HFFc6 (cell line): ENCODE measurements at places on chromosomes 16 and 17.
A peak's percentile ranks its signal among the peaks of the same experiment; 100 is the strongest.

DNA sequence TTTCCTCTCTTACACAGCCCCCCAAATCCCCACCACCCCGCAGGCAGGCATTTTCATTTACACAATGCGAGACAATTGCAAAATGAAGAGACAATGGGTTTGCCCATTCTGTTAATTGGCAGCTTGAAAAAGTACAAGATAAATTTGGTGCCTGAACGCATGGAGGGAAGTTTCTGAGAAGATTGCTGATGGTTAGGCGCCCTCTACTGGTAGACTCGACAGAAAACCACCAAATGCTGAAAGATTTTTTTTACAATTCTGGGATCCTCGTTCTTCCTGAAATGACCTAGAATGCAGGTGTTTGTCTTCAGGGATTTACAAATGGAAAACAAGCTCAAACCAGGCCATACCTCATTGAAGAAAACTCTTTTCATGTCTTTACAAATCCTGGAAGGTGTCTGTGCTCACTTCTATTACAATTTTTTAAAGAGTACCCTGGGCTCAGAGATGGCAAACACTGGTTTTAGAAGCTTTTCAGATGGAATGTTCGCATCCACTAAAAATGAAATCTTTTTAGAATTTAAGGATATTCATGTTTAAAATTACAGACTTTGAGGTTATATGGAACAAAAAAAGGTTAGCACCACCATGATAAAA is 338.5 kb downstream of the PMP22 start:
- peaks cover 7% of the 10 kb centered on the region; the same call in 1 of the 2 replicates for H3K36me3 ChIP-seq
- H3K27me3 ChIP-seq = peaks cover 5% of the 10 kb centered on the region; the same call in 1 of the 2 replicates
- H3K4me1 ChIP-seq = peaks cover 12% of the 10 kb centered on the region
- H3K27ac ChIP-seq = no peak overlapping the region
- peak; percentile 59 for DNase-seq

DNA sequence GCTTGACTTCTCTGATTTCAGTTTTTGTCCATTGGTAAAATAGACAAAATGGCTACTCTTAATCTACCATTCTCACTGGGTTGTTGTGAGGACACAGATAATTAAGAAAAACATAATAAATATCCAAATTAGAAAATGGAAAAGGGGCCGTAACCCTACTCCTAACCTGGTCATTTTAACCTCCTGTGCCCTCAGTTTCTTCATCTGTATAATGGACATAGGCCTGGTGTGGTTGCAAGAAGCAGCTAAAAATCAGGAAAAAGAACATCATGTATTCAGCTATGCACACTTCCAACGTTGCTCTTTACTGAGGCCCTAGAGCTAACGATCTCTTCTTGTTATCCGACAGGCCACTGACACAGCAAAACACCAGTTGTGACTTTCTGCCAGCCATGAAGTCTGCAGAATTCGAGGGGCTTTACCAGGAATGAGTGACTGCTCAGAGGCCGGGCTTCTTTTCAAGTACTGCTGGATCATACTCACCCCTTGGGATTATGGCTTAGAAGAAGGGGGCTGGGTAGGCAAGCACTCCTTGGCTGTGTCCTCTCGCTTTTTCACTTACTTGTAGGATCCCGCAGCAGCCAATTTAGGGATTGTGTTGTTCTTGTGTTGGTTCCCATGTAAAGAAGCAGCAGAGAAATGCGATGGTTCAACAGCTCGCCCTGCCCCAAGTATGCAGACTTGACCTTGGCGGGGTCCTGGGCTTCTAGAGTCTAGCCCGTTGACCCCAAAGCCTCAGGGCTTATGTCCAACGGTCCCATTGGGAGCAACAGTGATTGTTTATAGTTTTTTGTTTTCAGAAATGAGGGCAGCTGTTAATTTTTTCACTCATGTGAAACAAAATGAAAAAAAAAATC is 20.9 kb downstream of the LDAF1 start:
- H3K4me1 ChIP-seq = peaks cover 4% of the 10 kb centered on the region; the same call in 1 of the 2 replicates
- no peak overlapping the region for H3K27ac ChIP-seq
- H3K4me3 ChIP-seq = no peak overlapping the region
- DNase-seq = no peak

- no peak overlapping the region for H3K27ac ChIP-seq
- H3K4me3 ChIP-seq = no peak overlapping the region
- H3K36me3 ChIP-seq = peaks cover 6% of the 10 kb centered on the region
- H3K4me1 ChIP-seq = peaks cover 13% of the 10 kb centered on the region
- H3K27me3 ChIP-seq = no peaks in the 10 kb centered on the region; the same call in 1 of the 2 replicates
Observed at GRCh38 chr16:75329943-75330342, 78.5 kb upstream of the BCAR1 start.

DNA sequence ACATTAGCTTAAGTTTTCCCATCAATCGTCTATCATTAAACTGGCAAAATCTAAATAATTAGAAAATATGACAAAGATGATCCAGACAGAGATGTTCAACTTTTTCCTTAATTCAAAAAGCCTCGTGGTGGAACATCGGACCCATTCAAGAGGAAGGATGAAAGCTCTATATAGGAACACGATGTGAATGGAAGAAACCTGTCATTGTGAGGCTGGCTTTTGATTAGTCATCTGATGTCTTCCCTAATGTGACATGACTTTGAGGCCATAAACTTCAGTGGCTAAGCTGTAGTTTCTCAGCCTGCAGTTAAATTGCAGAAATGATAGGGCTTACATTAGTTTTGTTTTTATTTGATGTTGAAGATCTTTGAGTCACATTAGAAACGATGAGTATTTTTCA is 1.0 kb downstream of the AMZ2 start:
- peaks cover 10% of the 10 kb centered on the region; the same call in 1 of the 2 replicates for H3K36me3 ChIP-seq
- H3K4me1 ChIP-seq = peaks cover 21% of the 10 kb centered on the region
- peak overlapping the region; percentile 98 for H3K27ac ChIP-seq
- H3K4me3 ChIP-seq = peak overlapping the region; percentile 89

DNA sequence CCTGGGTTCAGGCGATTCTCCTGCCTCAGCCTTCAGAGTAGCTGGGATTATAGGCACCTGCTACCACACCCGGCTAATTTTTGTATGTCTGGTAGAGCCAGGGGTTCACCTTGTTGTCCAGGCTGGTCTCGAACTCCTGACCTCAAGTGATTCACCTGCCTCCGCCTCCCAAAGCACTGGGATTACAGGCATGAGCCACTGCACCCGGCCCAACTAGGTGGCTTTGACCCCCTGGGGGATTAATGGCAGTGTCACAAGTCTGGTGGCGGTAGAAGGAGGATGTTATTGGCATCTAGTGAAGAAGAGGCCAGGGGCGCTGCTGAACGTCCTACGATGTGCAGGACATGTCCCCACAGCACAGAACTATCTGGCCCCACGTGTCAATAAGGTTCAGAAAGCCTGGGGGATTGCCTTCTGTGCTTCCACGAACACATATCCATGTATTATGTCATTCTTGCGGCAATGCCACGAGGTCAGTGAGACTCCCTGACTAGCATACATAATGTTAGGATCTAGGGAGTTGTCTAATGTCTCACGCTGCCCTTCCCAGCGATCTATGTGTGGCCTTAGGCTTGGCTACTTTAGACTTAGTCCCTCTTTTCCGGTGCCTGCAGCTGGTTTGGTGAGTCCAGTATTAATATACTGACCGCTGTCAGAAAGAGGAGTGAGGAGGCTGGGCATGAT is 75.8 kb downstream of the ABCC6 start:
- H3K27me3 ChIP-seq = peaks cover 2% of the 10 kb centered on the region; the same call in 1 of the 2 replicates
- peaks cover 9% of the 10 kb centered on the region for H3K4me1 ChIP-seq
- no peak for DNase-seq
- H3K27ac ChIP-seq = no peak overlapping the region
- peaks cover 7% of the 10 kb centered on the region for H3K36me3 ChIP-seq
- H3K4me3 ChIP-seq = no peak overlapping the region

GRCh38 chr17:2932946-2933345 is 130.5 kb downstream of the OR1D5 start:
- H3K27ac ChIP-seq = no peak overlapping the region
- H3K4me3 ChIP-seq = no peak overlapping the region
- peaks cover 4% of the 10 kb centered on the region for H3K36me3 ChIP-seq
- peaks cover 2% of the 10 kb centered on the region; the same call in 1 of the 2 replicates for H3K27me3 ChIP-seq
- no peak for DNase-seq

GRCh38 chr16:62462971-62463370 is 426.7 kb upstream of the CDH8 start:
- peaks cover 2% of the 10 kb centered on the region; the same call in 1 of the 2 replicates for H3K27me3 ChIP-seq
- H3K4me3 ChIP-seq = no peak overlapping the region
- H3K4me1 ChIP-seq = no peaks in the 10 kb centered on the region
- no peak overlapping the region for H3K27ac ChIP-seq

- peaks cover 4% of the 10 kb centered on the region for H3K27me3 ChIP-seq
- H3K36me3 ChIP-seq = no peaks in the 10 kb centered on the region
- no peak for DNase-seq
- no peak overlapping the region for H3K27ac ChIP-seq
- peaks cover 15% of the 10 kb centered on the region for H3K4me1 ChIP-seq
Observed at GRCh38 chr16:59522826-59523225, 788.7 kb upstream of the GOT2 start.
